ENCODE measurements at places on chromosomes 7 and 10.

GRCh38 chr7:110119883-110120581 lies 970.9 kb upstream of the LRRN3 start:
- peak; percentile 47 for DNase-seq

DNA sequence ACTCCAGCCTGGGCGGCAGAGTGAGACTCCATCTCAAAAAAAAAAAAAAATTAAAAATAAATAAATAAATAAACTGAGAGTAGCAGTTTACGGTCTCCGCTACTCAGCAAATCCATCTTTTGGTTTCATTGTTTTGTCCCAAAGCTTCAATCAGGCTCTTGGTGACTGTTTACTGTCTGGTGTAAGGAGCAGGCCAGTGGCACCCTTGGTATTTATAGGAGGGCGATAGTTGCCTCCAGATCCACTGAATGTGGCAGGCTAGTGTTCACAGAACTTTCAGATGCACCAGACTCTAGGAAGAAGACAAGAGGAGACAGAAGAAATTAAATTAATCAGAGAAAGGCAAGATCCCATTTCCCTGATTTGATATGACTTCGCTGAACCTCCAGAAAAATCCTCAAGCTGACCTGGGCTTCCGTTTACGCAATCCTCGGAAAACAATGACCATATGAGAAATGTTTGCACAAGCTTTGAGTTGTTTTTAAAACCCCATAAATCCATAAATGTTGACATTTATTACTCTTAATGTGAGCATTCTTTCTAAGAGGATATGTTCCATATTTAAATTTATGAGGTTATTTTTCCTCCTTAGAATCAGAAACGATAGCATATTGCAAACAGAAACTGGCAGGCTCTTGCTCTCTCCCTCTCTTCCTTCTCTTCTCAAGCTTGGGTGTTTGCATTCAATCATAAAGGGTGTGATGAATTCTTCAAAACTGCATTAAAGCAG lies 7.1 kb upstream of the MUC3A start:
- DNase-seq, result peak; percentile 37

DNA sequence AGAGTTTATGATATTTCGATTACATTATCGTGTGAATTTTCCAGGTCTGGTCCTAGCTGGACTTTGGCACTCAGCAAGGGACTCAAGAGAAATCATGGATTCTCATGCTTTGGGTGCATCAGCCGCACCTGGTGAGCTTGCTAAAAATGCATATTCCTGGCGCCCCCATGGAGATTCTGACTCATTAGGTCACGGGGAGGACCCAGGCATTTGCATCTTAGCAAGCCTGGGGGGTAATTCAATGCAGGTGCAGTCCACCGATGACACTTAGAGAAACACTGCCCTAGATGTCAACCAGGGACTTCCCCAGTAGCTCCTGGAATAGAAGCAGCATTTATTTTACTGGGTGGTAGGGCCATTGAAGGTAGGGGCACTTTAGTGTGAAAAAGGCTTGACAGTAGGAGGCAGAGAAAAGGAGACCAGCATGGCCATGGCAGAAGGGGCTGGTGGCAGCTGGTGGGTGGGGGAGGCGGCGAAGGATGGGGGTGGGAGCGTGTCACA lies 29.9 kb upstream of the PDCD4 start:
- DNase-seq, result no peak

DNA sequence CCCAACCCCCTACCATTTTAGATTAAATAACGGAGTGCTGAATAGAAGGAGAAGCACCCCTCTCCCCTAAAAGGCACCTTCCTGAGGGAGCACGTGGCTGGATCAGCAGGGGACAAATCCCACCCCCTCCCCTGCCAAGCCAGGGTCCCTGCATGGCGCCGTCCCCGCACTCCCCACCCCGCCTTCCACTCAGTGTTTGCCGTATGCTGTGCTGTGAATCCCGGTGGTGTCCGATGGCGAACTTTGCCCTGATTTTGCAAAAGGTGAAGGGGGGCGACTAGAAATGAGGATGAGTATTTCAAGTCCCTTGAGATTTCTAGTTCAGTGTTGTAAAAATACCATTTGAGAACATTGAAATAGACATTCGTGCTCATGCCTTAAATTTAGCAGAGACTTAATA lies 83.5 kb upstream of the SH2B2 start:
- no peak for DNase-seq

DNA sequence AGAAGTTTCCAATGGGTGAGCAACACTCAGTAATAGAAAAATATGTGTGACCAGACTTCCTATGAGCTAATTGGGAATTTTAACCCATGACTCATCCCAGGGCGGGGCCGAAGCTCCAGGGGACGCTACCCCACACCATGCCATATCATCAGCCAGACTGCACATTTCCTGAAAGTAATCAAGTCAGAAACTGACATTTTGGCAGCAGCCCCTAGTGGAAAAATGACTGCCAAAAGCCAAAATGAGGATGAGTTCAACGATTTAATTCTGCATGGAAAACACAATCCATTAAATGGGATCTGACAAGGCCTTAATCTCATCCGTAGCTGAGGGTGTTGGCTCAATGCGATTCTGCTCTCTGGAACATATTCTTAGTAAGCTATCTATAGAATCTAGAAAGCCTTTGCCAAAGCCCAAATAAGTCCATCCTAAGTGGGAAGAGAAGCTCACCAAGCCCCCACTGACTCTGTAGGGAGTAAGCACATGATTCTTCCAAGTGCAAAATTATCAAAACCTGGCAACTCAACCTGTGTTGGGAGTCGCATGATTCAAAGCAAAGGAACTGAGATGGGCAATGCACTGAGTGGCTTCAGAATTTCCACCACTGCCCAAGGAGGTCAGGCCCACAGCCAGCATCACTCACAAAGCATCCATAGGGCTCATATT lies 93.1 kb upstream of the PDE1C start:
- peak; percentile 100 for DNase-seq

DNA sequence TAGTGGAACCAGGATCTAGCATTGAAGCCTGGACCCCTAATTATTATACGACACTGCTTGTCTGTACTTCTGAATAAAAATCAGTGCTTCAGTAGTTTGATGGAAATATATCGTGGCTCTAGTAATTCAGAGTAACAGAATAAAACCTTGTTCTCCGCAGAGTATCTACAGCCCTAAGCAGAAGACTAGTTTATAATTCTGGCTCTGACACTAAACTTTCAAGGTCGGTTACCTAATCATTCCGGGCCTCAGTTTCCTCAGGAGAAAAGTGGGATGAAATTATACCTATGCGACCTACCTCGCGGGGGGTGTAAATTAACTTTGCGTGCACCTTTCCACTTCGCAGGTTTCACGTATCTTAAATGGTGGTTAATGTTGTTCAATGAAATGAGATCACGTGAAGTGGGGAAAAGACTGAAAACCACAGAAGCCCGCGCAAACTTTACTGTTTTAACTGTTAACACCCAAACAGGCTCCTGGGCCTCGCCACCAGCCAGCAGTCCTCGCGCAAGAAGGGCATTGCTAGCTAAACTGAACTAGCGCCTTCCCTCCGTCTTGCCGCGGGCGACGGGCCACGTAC lies 615 bp downstream of the THAP5 start:
- DNase-seq, result no peak

- DNase-seq, result peak; percentile 73
Observed at GRCh38 chr7:43491984-43492383, 90.9 kb upstream of the STK17A start.

DNA sequence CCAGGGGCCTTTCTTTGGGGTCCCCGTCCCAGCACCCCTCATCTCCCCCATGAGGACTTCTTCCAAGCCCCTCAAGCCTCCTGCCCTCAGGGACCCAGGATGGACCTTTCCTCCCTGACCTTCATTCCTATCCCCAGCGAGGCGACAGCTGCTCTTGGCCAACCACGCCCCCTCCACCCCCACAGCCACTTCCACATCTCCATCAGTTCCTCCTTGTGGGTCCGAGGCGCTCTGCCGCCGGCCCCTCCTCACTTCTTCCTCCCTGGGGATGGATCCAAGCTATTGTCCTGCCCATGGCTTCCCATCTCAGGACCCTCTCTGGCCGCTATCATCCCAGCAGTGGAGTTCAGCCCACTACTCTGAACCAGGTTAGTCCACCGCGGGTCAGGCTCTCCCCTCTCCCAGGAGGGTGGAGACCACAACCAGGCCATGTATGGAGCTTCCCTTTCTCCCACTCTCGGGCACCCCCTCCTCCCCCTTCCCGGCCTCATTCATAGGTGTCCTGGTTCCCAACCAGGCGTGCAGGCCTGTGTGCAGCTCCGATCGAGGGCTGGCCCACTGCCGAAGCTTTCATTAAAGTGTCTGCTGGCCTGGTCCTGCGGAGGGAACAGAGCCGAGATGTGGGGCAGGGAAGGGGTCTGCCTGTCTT lies 1.7 kb upstream of the SH2B2 start:
- DNase-seq, result no peak

- no peak for DNase-seq
Observed at GRCh38 chr7:50321487-50322067, 17.1 kb downstream of the IKZF1 start.

DNA sequence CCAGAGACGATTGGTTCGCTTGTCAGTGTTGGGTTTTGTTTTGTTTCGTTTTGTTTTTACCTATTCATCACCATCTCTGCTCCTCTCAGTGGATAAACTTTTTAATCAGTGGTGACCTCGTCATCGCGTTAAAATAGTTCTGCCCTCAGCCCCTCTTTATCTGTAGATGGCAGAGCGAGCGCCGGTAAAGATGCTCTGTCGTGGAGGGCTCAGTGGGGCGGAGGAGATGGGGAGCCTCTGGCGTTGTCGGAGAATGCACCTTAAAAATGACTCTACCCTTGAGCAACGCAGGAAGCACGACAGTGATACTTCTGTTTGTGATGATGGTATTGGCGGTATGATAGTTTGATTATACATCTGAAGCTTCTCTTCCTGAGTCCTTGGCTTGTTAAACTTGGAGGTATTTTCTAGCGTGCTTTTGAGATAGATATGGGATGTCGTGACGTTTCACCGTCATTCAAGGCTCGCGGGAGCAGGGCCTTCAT lies 554 bp downstream of the CSGALNACT2 start:
- peak; percentile 38 for DNase-seq

GRCh38 chr7:118372530-118372929 lies 148.0 kb downstream of the ANKRD7 start:
- peak; percentile 76 for DNase-seq

DNA sequence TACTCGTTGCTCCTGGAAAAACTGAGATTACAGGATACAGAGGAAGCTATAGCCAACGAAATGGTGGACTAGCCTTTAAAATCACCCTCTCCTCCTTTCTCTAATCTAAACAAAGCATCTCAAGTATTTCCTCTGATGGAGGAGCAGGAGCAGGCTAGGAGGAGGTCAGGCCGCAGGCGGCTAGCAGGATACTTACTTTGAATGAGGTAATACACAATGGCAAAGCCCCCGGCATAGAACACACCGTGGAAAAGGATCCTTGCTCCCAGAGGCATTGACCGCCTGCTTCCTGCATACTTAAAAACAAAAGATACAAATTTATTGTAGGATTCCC lies 64.4 kb downstream of the STK17A start:
- peak; percentile 85 for DNase-seq

DNA sequence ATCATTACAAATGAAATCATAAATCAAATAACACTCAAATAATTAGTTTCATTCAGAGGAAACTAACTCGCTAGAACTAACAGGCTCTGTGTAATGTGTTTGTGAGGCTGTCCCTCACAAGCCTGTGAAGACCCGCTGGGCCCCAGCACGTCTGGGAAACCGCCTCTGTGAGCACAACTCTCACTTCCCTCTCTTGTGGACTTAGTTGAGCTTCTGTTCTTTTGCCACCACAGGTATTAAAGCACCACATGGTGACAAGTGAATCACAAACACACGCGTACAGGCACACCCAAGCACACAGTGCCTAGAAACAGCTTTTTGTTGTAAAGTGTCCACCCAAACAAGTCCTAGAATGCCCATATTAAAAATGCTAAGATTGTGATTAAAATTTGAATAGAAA lies 51.0 kb downstream of the ZNF777 start:
- DNase-seq, result no peak

DNA sequence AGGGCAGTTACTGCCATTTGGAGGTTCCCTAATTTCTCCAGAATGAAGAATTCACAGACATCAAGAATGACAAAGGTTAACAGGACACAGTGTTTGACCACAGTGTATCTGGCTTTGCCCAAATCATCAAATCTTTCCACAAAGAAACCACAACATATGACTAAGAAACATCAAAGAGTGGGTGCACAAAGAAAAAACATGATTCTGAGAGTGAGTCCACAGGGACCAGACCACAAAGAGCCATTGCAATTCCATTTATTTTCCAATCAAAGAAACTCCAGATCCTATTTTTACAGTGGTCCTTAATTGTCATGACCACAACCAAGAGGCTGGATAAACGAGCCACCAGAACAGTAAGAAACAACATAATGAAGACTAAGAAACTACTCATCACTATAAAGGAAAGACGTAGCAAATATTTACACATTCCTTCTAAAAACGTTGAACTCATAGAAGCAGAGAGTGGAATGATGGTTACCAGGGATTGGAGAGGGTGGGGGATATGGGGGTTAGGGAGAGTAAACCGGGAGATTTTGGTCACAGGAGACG lies 286.5 kb downstream of the DOCK4 start:
- DNase-seq, result peak; percentile 71

- no peak for DNase-seq
Observed at GRCh38 chr7:140263277-140263676, 86.5 kb upstream of the KDM7A start.

- DNase-seq, result no peak
Observed at GRCh38 chr10:93894516-93895378, 969 bp downstream of the SLC35G1 start.

GRCh38 chr10:14184841-14185315 lies 145.8 kb downstream of the FRMD4A start:
- DNase-seq, result no peak

DNA sequence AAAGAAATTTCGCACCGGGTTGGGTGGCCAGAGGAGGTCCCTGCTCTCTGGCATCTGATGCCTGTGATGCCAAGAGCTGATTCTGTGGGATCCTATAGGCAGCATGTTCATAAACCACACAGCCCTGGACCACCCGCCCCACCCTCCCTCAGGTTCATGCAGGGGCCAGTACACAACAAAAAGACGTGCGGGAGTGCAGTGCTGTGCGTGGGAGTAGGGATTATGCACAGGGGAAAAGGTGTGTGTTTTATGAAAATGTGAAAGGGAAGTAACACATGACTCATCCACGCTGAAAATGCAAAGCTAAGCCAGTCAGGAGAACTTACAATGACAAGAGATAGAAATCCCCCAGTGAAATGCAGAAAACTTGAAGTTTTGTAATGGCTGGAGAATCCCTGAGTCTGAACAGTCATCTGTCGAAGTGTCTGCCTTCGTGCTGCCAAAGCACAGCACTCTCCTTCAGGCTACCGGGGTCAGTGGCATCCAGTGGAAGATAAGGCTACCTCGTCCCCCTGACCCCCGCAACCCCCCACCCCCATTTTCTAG lies 1.1 kb downstream of the KIAA1217 start:
- peak; percentile 65 for DNase-seq

DNA sequence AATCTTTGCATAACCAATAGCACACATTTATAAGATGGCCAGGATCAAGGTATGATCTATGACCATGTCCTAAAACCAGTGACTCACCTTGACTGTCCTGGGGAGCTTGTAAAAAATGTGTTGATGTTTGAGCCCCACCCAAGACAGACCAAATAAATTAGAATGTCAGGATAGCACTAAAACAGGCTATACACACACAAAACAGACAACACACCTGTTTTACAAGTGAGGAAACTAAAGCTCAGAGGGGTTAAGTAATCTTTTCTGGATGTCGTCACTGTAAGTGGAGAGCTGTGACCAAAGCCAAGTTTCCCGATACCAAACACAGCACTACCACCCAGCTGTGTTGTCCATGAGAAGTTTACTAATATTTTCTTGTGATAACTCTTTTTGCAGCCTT lies 84.5 kb downstream of the AVL9 start:
- DNase-seq, result no peak
